Umbilical cord (tissue), 2 donors: ENCODE measurements at places on chromosomes 11 and 22. TPM values are rescaled to one million over a fixed set of nuclear protein-coding genes. Genes with fewer than 3 reads are reported as not detected.
A peak's percentile ranks its signal among the peaks of the same experiment; 100 is the strongest.

PNPLA3 gene
- 0.48 TPM for total RNA-seq

CCDC73 gene
- 4.1 TPM for total RNA-seq

DNA sequence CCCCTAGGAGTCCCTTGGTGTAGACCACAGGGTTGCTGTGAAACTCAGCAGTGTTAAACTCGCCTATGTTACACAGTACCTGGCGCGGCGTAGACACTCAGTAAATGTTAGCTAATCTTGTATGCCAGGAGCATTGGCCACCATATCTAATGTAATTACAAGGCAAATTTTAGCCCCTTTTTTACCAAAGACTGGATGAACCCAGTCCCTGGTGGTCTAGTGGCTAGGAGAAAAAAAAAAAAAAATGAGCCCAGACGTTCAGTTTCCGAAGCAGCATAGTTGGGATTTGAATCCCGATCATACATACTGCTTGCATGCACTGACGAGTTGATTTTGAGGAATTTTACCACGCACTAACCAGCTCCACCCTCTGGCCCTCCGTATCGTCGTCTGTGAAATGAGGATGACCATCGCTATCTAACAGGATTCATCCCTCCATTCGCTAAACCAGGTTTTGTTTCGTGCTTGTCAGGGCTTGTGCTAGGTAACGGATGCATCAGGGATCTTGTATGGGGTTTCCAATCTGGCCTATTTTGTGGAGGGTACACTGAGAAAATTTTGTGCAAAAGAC lies 688 bp downstream of the PTS start:
- peak; percentile 40 for DNase-seq

DNA sequence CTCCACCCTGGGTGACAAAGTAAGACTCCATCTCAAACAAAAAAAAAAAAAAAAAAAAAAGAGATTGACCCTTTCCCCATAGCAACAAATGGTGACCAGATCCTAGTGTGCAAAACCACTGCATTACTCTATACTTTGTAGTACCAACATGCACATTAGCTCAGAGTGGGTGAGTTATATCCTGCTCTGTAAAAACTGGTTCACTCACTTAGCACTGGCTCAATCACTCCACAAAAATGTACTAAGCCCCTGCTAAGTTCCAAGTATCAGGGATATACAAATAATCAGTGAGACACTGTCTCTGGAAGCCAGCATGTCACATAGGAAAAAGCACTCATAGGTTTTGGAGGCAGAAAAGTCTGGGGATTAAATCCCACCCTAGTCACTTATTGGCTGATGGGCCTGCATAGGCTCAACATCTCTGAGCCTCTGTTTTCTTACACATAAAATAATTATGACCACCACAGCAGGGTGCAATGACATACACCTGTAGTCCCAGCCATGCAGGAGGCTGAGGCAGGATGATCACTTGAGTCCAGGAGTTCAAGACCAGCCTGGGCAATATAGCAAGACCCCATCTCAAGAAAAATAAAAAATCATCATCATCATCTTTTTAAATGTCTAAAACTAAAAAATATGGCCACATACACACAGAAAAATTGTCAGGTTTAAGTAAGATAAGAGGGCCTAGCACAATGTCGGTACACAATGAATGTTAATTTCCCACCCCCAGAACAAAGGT lies 11.9 kb downstream of the FAM168A start:
- no peak for DNase-seq

DNA sequence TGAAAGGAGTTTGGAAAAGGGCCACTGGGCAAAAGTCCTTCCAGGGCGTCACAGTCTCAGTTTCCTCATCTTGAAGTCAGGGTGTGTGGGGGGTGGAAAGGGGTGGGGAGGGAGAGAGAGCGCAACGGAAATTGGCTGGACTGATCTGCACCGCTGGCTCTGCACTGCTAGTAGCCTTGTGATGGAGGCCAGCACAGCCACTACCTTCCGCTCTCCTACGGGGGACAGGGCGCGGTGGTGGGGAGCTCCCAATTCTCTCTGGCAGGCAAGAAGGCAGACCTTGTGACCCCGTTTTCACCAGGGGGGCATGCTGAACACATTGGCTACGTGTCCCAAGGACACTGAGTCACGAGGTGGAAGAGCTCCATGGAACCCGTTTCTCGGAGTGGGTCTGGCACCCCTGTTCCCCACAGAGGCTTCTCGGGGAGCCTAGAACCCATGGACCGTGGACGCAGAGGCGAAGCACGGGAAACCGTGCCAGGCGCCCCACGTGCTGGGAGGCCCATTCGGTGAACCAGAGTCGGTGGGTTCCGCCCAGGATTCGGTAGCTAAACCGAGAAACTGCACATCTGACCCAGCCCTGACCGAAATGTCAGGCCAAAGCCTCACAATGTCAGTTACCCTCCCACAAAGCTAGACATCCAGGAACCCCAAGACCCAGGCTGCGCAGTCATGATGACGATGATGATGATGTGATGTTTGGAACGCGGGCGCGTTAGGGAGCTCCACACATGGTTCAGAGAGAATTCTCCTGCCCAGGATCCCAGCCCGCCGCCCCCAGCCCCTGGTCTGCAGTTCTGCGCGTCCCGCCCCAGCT lies 28.3 kb upstream of the WNT11 start:
- peak; percentile 42 for DNase-seq

GRCh38 chr11:35077709-35078469 lies 61.1 kb upstream of the CD44 start:
- no peak for DNase-seq

DNA sequence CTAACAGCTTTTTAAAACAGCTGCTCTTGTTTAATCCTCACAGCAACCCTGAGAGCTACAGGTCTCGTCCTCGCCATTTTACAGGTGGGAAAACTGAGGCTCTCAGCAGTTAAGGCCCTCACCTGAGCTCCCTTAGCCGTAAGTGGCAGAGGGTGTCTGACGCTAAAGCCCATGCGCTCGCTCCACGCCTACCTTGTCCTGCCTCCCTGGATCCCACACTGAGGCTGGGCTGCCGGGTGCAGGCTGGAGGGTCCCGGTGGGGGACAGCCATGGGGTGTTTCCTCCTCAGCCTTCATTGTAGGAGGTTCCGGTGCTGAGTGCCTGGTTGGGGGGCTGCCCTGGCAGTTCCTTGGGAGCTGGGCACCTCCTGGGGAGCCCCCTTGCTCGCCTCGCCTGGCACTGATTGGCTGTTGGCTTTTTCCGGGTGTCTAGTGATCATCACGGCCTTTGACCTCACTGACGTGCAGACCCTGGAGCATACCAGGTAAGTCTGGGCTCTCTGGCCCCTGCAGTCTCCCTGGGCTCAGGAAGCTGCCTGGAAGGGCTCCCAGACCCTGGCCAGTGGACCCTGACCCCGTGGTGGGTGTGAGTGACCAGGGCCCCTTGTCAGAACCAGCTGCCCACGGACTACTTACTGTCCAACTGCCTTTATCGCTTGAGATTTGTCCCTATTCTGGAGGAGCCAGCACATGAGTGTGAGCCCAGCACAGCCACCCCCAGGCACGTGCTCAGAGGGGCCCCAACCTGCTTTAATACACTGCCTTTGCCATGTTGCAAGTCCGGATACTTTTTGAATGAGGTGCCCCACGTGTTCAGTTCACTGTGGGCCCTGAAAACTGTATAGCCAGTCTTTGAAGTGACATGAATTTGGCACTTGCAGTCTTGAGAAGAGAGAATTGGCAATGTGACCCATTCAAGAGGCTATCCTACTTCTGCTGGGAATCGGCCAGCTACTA lies 12.6 kb downstream of the RAB36 start:
- no peak for DNase-seq

- DNase-seq: no peak
Observed at GRCh38 chr11:61699737-61700160, 19.6 kb downstream of the DAGLA start.

- DNase-seq: no peak
Observed at GRCh38 chr22:36831717-36832116, 14.9 kb upstream of the PVALB start.

GRCh38 chr11:134376150-134376921 lies 35.7 kb downstream of the B3GAT1 start:
- DNase-seq: no peak

DNA sequence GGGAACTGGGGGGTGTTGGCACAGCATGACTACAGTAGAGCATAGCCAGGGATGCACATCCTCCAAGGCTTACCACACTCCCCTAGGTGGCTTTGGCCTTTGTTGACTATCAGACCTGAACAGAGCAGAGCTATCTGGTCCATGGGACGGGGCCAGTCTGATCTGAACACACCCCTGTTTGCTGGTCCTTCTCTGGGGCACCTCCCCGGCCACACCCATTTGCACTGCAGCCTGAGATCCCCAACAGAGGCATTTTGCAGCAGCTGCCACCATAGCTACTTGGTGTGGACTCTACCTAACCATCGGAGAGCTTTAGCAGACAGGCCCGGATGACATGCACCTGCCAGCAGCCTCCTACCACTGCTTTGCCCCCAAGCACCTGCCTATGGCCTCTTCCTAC lies 75.8 kb upstream of the NOX4 start:
- DNase-seq: no peak

GRCh38 chr11:27635567-27636037 lies 64.7 kb downstream of the BDNF start:
- DNase-seq: no peak

DNA sequence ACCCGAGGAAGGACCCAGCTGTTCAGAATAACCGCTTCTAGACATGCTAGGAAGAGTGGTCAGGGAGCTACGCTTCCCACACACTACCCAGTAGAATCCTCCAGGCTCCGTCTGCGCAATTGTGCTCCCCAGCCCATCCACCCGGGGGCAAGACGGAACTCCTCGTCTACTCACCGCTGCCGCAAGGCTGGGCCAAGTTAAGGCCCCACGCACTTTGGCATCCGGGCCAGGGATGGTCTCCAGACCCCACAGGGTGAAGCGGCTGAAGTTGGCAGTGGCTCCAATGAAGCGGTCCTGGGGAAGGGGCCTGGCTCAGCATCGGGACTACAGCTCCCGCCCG lies 757 bp downstream of the RNASEH2C start:
- no peak for DNase-seq

DNA sequence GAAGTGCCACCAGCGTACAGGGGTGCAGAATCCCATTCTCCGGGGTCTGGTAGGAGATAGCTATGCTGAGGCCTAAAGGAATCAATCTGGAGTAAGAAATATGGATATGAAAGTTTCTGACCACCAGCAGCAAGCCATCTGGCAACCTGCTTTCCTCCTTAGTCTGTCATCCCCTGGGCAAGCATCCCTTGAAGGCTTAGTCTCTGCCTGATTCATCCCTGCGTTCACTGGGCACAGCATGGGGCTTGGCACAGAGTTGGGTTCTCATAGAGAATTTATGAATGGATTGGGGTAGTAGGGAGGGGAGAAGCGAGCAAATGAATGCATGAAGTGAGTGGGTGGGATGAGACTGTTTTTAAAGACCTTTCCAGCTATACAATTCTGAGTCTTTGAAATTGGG lies 85.8 kb upstream of the NARS2 start:
- no peak for DNase-seq

- no peak for DNase-seq
Observed at GRCh38 chr22:20312396-20313191, 7.3 kb downstream of the DGCR6L start.

- no peak for DNase-seq
Observed at GRCh38 chr22:36887162-36887561, 26.3 kb upstream of the CSF2RB start.

- DNase-seq: no peak
Observed at GRCh38 chr11:130533113-130533798, 84.8 kb downstream of the ADAMTS15 start.

DNA sequence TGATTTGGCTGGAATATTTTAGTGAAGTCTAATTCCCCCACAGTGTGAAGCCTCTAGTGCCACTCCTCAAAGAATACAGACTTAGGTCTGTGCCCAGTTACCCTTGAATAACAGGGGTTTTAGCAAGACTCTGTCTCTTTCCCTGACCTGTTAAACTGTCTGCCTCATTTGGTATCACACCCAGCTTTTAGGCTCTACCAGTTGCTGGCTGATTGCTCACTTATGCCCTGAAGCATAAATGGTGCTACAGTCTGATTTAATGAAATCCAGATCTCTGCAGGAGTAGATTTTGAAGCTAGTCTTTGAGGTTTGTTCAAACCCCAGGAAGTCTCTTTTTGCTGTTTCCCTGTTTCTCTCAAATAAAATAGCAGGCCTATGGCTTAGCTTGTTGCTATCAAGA lies 45.2 kb upstream of the LIPT2 start:
- DNase-seq: peak; percentile 14
